Sciatic nerve (tissue), 2 donors: ENCODE measurements at places on chromosomes 1 and 21.

- no peak for DNase-seq
These were observed 29.8 kb upstream of the NFIA start for GRCh38 chr1:61052395-61053225.

DNA sequence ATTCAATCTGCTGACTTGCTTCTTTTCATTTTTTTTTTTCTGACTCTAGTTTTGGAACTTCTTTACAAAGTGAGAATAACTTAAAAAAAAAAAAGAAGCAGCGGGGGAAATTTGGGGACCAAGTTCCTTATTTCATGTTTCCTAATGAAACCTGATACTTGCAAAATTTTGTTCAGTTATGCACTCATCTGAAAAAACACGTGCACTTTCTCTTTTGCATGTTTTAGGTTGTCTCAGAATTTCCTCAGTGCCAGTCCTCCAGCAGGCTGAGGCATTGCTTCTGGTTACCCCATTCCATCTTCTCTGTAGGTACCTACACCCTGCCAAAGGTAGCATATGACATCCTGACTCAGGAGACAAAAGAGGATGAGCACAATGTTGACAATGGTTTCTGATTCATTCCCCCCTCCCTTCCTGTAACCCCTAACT lies 299.7 kb downstream of the GRIK1 start:
- DNase-seq = no peak

GRCh38 chr1:10615332-10615731 lies 140.6 kb downstream of the PEX14 start:
- no peak for DNase-seq

DNA sequence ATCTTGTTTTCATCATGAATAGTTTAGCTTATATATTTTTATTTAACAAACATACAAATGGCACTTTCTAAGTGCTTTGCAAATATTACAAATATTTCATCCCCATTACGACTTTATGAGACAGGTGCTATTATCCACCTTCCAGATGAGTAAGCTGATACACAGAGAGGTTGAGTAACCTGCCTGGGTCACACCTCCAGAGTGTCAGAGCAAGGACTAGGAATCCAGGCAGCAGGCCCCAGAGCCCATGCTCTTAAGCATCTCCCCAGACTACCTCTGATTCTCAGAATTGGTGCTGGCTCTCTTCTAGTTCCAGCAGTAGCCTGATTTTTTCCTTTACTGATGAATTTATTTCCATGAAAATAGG lies 40.0 kb downstream of the EPHB2 start:
- no peak for DNase-seq
